ENCODE measurements at places on chromosomes 1 and 21.

DNA sequence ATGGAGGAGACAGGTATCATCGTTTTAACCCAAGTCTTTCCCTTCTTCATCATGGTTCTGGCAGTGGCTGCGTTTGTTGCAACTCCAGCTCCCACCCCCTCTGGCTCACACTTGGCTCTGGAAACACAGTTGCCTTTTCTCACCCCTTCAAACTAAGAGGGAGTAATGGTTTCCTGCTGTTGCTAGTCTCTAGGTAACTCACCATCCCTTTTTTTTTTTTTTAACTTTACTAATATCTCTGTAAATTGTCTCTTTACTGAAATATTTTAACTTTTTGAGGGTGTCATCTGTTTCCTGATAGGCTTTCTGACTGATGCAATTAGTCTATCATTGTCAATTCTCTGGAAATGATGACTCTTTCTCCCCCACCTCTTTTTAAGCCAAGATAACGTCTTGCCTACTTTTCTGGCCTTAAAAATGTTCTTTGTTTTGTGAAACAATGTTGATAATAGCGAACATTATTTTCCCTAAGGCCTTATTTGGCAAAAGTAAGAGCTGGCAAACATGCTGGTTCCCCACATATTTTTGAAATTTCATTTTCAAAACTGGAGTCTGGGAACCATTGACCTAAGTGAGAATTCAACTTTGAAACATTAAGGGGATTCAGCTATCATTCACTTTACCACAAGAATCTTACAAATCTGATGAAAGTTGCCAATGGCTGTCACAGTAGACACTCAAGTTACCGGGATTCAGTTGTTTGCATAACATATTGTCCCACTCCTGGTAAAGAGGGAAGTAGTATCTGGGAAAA, 85.3 kb downstream of the LEPR start:
- DNase-seq: no peak

DNA sequence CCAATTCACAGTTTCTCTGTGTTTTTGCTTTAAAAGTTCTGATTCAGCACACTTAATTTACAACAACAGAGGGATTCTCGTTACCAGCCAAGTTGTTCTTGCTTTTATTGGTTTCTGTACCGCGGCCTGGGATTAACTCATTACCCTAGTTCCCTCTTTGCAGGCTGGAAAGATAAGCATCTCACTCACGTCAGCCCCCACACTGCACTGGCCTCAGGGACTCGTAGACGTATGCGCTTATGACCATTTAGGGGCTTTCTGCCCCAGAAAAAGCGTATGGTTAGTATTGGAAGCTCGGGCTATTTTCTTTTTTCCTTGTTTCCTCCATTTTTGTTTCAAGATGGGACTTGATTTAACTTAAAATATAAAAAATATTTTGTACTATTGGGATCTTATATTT, 76.0 kb downstream of the POFUT2 start:
- DNase-seq: no peak

- DNase-seq: no peak
Observed at GRCh38 chr1:167912294-167912693, 1.6 kb downstream of the ADCY10 start.

GRCh38 chr1:15756143-15757015, 2.2 kb upstream of the FBLIM1 start:
- peak; percentile 64 for DNase-seq

GRCh38 chr1:65486613-65487012, 66.1 kb downstream of the LEPR start:
- no peak for DNase-seq

Data from NCI-H2107 (cell line).